ENCODE measurements at places on chromosomes 3 and 15.

DNA sequence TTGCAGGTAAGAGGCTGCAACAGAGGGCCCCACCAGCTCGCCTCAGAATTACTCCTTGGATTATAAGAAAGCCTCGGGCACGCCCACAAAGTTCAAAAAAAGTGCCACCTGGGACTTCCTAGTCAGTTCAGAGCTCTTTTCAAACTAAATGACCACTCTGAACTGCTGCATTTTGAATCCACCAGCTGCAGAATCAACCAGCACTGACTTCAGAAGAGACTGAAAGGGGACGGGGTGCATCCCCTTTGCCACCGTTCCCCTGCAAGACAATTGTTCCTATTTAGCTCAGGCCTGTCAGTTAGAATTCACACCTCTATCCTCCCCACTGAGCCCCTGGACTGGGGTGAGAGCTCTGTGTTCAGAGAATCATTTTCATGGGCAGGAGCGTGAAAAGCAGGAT is 181.4 kb upstream of the GADL1 start:
- DNase-seq, result no peak

DNA sequence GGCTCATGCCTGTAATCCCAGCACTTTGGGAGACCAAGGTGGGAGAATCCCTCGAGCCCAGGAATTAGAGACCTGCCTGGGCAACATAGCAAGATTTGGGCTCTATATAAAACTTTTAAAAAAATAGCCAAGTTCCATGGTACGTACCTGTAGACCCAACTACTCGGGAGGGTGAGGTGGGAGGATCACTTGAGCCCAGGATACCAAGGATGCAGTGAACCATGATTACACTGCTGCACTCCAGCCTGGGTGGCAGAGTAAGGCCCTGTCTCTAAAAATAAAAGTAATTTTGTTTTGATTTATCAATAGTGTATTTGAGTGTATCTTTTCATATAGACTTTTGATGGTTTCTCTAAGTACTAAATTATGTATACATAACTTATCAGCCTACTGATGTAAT is 63.1 kb downstream of the LSM3 start:
- DNase-seq, result no peak

GRCh38 chr15:97998307-97999071 is 38.0 kb downstream of the ARRDC4 start:
- no peak for DNase-seq

DNA sequence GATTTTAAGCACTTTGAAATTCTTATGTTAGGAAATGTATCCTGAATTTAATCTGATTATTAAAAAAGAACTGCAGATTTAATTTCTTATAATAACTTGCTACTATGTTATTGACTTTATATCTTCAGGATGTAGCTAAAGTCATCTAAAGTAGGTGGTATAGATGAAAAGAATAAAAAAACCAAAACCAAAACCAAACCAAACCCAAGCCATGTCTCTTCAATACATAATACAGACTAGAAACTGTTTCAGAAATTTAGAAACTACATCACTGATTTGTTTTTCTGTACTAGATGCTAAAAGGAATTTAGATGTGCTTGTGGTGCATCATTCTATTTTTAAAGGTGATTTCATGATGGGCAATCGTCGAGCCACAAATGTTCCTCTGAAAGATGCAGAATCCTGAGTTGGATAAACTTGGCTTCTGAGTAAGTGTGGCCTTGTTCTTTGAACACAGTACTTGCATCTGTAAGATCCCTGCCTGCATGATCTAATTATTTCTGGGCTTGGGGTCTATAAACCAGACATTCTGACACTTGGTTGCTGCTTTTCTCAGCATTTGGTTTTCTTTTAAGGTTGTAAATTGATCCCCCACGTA is 287.1 kb upstream of the SUCLG2 start:
- no peak for DNase-seq

DNA sequence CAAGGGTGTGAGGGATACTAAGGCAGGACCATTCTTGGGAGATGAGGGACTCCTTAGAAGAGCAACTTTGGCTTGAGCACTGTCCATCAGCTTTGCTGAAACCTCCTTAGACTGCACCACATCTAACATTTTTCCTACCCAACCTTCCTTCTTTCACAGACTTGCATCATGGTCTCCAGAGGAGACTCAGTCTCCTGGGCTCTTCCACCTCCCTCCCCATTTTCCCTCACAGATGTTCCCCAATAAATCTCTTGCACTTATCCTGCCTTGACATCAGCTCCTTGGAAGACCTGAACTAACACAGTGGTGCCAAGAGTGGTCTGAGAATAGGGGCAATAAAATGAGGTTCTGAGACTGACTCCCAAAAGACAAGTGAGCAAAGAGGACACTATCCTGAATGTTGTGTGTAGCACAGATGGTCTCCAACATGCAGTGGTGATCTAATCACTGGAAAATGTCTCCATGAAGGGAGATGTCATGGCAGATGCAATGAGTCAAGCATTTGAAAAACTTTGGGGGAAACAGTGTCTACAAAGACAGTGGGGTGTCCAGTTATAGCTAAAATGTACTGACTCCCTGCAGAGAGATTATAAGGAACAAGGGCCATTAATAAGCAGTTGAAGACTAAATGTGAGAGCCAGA is 26.0 kb upstream of the BOC start:
- DNase-seq, result no peak

GRCh38 chr15:67456677-67457529 is 64.0 kb upstream of the C15orf61 start:
- peak; percentile 61 for DNase-seq

- DNase-seq, result no peak
Measured at GRCh38 chr3:47444103-47444502, 31.6 kb downstream of the SCAP start.

DNA sequence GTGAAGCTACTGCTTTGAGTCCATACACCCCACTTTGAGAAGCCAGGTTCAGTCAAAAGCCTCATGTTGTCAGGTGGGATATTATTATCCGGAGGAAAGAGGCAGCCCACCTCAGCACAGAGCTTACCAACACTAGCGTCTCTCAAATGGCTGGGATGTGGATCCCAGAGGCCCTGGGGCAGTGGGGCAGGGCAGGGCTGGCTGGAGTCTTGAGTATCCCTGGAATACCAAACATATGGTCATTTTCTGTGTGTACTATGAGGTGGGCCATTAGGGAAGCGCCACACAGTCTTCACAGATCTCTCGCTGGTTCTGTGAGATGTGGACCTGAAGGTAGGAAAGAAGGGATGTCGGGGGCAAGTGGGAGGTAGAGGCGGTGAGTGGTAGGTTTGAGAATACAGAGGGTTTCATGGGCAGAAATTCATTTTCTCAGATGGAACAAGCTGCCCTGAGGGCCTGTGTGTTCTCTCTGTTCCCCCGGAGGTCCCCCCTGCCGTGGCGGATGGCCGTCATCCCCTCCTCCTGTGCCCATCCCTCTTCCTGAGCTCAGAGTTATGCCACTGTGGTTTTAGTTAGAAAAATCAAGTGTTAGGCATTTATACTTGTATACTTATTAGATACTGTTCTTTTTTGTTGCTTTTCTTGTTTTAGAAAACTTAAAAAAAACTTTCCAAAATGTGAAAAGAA is 66.4 kb downstream of the USP13 start:
- no peak for DNase-seq

DNA sequence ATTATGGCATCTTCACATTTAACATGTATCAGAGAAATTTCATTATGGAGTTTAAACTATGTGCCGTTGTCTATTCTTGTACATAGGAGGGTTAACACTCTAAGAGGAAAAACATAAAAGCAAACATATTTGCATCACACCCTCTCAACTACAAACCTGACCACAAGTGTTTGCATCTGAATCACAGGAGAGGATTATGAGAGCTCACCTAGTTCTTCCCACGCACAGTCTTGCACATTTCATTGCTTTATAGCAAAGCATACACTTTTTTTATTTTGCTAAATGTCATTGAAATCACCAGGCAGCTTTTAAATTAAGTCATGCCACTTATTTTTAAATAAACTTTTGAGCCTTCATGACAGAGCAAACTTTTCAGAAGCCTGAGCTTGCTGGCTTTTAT is 12.5 kb downstream of the TRAT1 start:
- DNase-seq, result no peak

DNA sequence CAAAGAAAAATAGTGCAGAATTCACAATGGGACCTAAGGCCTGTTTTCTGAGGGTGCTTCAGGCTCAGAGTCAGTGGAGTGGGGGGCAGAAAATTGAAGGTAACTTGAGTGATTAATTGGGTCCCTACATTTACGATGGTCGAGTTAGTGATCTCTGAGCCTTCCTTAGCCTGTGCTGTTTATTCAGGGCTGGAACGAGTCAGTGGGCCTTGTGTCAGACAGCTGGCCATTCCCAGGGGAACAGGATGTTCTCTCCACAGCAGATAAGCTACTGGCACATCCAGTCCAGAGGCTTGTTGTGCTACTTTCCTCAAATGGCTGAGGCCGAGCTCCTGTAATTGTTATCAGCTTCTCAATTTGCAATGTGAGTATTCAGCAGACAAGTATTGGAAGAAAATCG is 29.2 kb upstream of the CNTN3 start:
- no peak for DNase-seq

- no peak for DNase-seq
Measured at GRCh38 chr3:196175722-196176121, 35.5 kb downstream of the ZDHHC19 start.

DNA sequence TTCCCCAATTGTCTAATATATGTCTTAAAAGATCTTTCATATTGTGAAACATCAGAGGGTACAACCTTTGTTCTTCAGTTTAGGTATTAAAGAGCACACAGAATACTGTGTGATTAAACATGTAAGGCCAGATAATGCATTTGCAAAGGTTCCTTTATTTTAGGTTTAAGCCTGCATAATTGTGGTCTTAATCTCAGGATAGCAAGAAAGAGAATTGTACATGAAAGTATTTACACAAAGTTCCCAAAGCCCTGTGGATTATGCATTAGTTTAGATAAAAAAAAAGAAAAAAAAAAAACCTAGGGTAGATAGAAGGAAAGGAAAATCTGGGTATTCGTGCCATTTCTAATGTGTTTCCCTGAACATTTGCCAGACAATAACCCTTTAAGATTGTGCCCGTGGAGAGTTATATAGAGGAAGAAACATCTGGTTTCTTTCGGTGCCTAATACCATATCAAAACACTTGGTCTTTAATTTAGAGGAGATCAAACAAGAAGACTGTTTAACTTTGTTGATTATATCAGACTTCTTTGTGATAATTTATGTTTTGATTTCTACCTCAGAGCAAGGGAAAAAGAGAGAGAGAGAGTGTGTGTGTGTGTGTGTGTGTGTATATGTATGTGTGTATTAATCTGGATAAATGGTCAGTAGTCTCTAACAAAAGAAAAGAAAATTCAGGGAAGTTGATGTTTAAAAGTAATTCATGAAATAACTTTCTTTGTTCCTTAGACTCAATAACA is 139.6 kb upstream of the CGNL1 start:
- DNase-seq, result no peak

- DNase-seq, result no peak
Measured at GRCh38 chr3:46289966-46290365, 47.7 kb downstream of the CCR3 start.

GRCh38 chr3:131794766-131795388 is 239.9 kb downstream of the CPNE4 start:
- no peak for DNase-seq

DNA sequence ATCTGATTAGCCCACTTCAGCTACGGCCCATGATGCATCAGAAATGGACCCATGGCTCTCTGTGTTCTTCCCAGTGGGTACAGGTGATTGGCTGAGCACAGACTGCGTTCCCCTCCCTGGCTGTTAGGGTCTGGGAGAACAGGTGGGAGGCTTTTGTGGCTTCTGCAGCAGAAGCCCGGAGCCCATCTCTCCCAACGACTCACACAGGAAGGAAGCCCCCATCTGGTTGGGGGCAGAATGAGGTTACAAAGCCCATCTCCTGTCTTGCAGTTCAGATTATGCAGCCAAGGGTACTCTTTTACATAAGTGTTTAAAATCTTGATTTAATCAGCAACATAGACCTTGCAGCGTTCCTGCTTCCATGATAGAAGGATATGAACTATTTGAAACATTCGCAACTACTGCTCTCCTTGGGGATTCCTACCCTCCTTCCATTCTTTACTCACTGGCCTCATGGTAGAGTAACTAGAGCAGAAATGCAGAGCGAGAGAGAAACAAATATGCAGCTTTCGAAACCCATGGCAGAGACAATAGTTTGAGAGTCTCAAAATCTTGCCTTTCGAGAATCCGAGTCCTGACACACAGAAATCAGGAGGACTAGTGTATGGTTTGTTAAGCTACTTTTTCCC is 291.3 kb downstream of the TLE3 start:
- no peak for DNase-seq

- DNase-seq, result no peak
Measured at GRCh38 chr3:43913036-43913948, 222.6 kb downstream of the ABHD5 start.

- no peak for DNase-seq
Measured at GRCh38 chr15:90901175-90902039, 1.7 kb upstream of the MAN2A2 start.

GRCh38 chr15:79872358-79873017 is 24.3 kb downstream of the MTHFS start:
- peak; percentile 16 for DNase-seq

GRCh38 chr15:38085114-38085513 is 150.7 kb downstream of the TMCO5A start:
- no peak for DNase-seq

DNA sequence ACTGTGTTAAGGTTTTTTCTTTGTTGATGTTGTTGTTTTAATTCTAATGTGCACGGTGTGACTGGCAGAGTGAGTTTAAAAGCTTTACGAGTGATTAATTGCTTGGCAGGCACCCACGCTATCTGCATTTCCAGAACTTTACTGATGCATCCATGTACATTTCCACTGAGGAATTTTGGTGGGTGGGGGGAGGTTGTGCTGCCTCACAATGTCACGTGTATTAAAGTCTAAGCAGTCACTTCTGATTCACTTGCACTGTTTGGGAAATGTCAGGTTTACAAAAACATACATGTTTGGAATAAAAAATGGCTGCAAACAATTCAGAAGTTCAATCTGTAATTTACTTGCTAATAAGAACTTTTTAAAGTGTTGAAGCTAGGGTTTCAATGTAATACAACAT is 38.5 kb upstream of the CTDSPL start:
- no peak for DNase-seq

DNA sequence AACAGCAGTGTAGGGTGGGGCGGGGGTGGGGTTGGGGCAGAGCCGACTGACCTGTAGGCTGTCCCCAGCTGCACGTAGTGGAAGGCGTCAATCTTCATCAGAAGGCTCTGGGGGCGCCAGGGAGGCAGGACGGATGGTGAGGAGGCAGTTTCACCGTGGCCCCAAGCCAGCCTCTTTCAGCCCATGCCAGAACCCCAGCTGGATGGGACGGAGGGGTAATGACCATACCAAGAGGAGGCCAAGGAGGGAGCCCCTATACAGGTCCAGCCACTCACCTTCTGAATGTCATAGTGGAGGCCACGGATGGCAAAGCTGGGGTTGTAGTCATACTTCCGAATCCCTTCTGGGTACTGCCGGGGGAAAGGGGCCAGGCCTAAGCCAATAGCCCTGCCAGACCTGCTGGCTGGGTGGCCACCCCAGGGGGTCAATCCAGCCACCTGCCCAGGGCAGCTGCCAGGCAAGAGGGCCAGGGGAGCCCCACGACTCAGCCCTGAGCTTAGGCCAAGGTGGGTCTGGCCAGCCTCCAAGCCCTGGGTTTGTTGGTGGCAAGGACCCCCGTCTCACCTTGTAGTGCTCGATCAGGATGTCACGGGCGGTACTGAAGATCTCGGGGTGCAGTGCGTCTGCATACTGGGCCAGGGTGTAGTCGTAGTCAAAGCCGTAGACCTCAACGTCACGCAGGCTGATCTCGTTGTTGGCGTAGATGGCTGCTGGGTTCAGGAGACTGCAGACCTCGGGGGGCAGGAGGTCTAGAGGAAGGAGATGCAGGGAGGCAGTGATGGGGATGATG is 4.9 kb downstream of the NT5DC2 start:
- DNase-seq, result no peak

- no peak for DNase-seq
Measured at GRCh38 chr15:41932511-41933289, 38.8 kb upstream of the SPTBN5 start.

Measured in stimulated activated CD8-positive, alpha-beta memory T cell treated with anti-CD3 and anti-CD28 coated beads, Interleukin-2, amount 100 ng/mL, for 1 hour (primary cell).